Stimulated activated CD4-positive, alpha-beta T cell treated with anti-CD3 and anti-CD28 coated beads, Interleukin-1b, Interleukin-23, amount 100 ng/mL, for 1 hour (primary cell): ENCODE measurements at places on chromosomes 4 and X.

- DNase-seq = no peak
These were observed 79.8 kb downstream of the SPANXN3 start for GRCh38 chrX:143437439-143437838.

- no peak for DNase-seq
These were observed 65.3 kb downstream of the ANTXR2 start for GRCh38 chr4:80007745-80008149.

- DNase-seq = peak; percentile 5
These were observed at the start of gene FGF2 for GRCh38 chr4:122826553-122827257. Gene FGF2, plus strand, starts transcription at chr4:122826831. Its CDS starts 344 bp downstream, at chr4:122827175.

DNA sequence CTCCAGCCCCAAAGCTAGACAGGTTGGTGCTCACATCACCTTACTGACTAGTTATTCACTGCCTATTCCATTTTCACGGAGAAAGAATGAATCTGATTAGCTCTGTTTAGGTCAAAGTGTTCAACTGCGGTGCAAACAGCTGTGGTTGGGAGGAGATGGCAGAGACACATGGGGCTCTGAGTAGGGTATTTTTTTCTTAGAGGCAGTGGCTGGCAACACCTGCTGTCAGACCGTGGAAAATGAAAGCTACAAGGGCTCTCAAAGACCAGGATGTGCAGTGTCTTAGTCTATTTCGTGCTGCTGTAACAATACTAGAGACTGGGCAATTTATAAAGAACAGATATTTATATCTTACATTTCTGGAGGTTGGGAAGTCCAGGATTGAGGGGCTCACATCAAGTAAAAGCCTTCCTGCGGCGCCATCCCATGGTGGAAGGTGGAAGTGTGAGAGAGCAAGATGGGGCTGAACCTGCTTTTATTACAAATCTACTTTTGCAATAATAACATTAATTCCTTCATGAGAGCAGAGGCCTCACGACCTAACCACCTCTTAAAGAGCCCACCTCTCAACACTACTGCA, 10.6 kb downstream of the NYX start:
- no peak for DNase-seq

GRCh38 chrX:81355436-81355835, 153.5 kb downstream of the SH3BGRL start:
- DNase-seq = no peak

GRCh38 chrX:67587946-67588624, 44.3 kb downstream of the AR start:
- no peak for DNase-seq

DNA sequence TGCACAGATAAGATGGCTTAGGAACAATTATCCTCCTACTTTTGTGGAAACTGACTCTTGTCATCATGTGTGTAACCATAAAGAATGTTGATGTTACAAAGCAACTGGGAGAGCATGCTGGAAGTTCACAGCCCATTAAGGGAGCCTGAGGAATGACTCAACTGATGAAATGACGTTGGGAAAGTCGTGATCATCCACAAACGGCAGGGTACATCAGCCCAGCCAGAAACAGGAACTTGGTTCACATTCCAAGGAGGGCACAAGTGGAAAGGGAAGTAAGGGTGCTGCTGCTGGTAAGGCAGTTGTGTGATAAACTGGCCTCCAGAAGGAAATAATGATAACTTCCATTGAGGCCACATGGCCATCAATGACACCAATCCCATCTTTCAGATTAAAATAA, 6.7 kb downstream of the TEC start:
- no peak for DNase-seq

GRCh38 chr4:80393246-80393969, 57.9 kb downstream of the CFAP299 start:
- no peak for DNase-seq

DNA sequence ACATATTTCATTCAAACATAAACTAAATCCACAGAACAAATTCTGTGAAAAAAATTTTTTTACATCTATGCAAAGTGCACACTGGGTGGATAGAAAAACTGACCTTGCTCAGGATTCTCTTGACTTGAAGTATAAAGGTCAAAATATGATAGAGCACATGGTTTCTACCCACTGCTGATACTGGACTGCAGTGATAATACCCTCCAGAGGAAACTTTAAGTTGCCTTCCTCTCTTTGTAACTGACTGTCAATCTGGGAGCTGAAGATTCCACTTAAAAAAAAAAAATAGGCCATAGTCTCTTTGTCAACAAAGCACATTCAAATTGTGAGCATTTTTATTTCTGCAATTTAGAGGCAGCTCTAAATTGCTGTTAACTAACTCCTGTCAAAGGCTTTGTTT, 3.2 kb upstream of the AMMECR1 start:
- no peak for DNase-seq

GRCh38 chr4:137635601-137636000, 103.3 kb upstream of the PCDH18 start:
- DNase-seq = no peak

GRCh38 chr4:140154572-140154891, 548 bp upstream of the MAML3 start:
- DNase-seq = no peak

- no peak for DNase-seq
These were observed 64.9 kb upstream of the SCOC start for GRCh38 chr4:140308366-140309123.

- no peak for DNase-seq
These were observed 149.3 kb downstream of the NWD2 start for GRCh38 chr4:37393889-37394288.

- no peak for DNase-seq
These were observed 284.4 kb upstream of the SFRP2 start for GRCh38 chr4:154073107-154073822.

DNA sequence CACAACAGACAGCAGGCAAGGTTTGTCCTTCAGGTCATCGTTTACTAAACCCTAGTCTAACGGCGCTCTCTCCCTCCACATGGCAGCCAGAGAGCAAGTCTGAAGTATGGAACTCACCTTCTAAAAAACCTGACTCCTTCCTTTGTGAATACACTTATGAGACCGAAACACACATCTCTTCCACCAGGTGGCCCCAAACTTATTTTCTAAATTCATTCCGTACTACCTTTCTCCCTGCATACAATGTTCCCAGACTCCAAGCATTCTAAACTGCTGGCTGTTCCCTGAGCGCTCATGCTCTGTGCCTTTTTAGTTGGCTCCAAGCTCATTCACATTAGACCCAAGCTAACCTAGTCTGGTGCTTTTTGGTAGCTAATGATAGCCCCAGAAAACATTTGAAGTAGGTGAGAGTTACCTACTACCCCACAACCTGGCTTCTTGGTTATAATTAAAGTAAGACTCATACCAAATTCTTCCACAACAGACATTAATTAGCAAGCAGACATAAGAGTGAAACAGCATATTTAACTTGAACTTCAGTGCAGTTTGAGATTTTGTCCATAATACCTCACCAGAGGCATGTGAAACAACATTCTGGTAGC, 67.6 kb upstream of the DCLK2 start:
- no peak for DNase-seq
